ENCODE measurements at places on chromosomes 13 and 19.
A peak's percentile ranks its signal among the peaks of the same experiment; 100 is the strongest.

- DNase-seq: no peak
These were observed 30.5 kb downstream of the ZSWIM4 start for GRCh38 chr19:13825489-13826441.

GRCh38 chr13:39501702-39502324, 101.2 kb downstream of the LHFPL6 start:
- peak; percentile 9 for DNase-seq

GRCh38 chr13:80548915-80549314, 208.0 kb upstream of the SPRY2 start:
- no peak for DNase-seq

DNA sequence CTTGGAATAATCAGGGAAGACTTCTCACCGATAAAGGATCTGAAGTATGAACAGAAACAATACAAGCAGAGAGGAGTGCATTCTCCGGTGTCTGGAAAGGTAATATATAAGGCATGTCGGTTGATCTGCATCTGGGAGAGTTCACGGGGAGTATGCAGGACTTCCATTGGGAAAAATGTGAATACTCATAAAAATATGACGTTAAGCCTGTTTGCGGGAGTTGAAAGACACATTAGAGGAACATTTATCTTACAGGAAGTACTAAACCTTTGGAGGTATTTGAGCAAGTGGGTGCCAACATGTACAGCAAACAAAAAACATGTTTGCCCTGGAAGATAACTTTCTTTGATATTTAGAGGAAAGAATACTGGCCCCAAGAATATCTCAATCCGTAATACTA, 286.8 kb downstream of the SLITRK6 start:
- DNase-seq: no peak

GRCh38 chr13:20608438-20609020, 41.6 kb downstream of the IFT88 start:
- no peak for DNase-seq

- no peak for DNase-seq
These were observed 44.5 kb downstream of the RUBCNL start for GRCh38 chr13:46342538-46342937.

GRCh38 chr13:94352057-94352456, 127.4 kb downstream of the DCT start:
- DNase-seq: no peak

DNA sequence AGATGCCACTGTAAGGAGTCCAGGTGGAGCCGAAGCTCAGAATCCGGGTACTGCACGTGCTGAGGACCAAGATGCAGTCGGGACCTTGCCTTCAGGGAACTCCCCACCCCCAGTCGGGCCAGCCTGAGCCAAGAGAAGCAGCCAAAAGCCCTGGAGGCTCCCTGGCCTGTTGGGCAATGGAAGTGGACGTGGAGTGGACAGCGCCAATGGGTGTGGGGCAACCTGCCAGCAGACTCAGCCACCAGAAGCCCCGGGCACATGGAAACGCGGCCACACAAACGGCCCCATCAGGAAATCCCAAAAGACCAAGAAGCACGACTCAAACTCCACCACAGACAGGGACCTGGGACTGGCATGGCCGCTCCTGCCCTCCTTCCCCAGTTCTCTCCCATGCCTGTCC, 30.0 kb upstream of the KCTD15 start:
- no peak for DNase-seq

GRCh38 chr13:31204592-31204991, 4.8 kb downstream of the B3GLCT start:
- DNase-seq: no peak

DNA sequence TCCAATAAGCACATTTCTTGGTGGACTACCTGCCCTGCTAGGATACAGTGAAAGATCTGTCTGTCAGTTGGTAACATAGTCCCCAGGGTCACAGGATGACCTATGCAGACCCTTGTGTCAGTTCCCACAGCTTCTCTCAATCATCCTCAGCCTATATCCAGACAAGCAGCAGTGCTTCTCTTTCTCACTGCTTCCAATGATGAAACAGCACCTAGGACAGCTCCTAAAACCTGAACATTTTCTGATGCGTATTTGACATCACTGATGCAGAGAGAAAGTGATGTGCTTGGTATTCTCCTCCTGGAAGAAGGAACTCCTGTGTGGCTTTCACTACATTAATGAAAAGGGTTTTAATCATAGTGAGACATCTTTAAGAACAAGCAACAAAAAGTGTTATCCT, 43.7 kb downstream of the ZNF557 start:
- no peak for DNase-seq

GRCh38 chr19:7926727-7927604, 1.0 kb upstream of the CTXN1 start:
- no peak for DNase-seq

DNA sequence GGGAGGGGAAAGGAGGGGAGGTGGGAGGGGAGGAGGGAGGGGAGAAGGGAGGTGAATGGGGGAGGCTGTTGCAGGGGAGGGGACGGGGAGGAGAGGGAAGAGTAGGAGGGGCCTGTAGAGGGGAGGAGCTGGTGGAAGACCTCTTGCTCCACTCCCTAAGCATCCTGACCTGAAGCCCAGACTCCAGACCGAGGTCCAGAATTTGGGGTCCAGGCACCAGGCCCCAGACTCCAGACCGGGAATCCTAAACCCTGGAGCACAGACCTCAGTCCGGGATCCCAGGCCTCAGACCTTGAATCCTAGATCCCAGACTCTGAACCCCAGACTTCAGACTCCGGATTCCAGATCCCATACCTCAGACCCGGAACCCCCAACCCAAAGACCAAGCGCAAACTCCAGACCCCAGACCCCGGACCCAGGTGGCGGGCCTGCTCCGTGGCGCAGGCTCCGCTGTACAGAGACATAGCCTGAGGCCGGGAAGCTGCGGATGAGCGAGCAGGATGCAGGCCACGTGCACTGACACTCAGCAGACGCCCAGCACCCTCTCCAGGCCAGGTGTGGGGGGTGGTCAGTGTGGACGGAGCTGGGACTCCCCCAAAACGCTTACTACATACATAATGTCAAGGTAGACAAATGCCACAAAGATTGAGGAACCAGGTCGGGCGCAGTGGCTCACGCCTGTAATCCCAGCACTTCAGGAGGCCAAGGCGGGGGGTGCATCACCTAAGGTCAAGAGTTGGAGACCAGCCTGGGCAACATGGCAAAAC, 710 bp upstream of the BTBD2 start:
- DNase-seq: peak; percentile 53

GRCh38 chr19:1829958-1830357, 17.9 kb upstream of the ATP8B3 start:
- DNase-seq: no peak

- DNase-seq: no peak
These were observed 33.2 kb downstream of the PAK4 start for GRCh38 chr19:39158646-39159260.
